ENCODE measurements at places on chromosomes 3 and 15.

GRCh38 chr3:77682162-77682561 lies 642.3 kb downstream of the ROBO2 start:
- no peak for DNase-seq

DNA sequence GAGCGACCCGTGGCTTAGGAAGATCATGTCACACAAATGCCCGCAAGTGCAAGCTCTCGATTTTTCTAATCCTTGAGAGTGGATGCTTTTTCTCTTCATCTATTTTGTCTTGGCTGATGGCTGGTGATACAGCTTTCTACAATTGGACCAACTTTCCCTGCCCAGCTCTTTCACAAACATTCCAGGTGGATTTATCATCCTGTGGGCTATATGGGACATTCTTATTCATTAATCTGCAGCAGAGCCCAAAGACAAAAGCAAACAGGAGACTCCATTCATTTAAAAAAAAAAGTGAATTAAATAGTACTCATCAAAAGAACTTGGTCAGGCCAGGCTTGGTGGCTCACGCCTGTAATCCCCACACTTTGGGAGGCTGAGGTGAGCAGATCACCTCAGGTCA lies 14.2 kb upstream of the TSEN2 start:
- DNase-seq = no peak

GRCh38 chr3:71397046-71397445 lies 186.5 kb downstream of the FOXP1 start:
- no peak for DNase-seq

DNA sequence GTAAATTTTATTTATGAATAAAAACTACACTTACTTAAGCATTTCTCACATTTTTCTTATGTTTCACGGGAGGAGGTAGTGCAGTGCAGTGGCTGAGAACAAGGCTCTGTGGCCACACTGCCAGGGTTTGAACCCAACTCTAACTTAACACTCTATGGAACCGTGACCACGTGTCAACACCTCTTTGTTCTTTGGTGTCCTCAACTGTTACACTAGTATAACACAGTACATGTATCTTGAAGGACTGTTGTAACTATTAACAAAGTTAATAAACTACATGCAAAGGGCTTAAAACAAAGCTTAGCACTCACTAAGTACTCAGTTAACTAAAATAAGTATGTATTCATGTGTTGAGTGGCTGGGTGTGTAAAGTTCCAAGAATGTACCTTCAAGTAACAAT lies 19.5 kb downstream of the CD47 start:
- DNase-seq = no peak

DNA sequence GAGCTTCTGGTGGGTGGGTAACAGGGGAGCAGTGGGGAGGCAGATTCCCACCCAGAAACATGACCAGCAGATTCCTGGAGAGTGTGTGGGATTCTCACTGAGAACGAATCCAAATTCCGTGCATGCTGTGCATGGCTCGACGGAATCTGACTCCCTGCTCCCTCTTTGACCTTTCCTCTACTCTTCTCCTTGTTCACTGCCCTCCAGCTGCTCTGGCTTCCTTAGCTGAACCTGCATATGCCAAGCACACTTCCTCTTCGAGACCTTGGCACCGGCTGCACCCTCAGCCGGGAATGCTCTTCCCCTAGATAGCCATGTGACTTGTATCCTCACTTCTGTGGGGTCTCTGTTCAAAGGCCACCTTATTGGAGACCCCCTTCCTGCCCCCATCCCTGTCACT lies 6.3 kb downstream of the INSYN1 start:
- DNase-seq = no peak

- no peak for DNase-seq
Observed at GRCh38 chr3:164918905-164919304, 159.4 kb downstream of the SI start.

GRCh38 chr15:57797110-57797509 lies 90.6 kb downstream of the POLR2M start:
- DNase-seq = no peak

DNA sequence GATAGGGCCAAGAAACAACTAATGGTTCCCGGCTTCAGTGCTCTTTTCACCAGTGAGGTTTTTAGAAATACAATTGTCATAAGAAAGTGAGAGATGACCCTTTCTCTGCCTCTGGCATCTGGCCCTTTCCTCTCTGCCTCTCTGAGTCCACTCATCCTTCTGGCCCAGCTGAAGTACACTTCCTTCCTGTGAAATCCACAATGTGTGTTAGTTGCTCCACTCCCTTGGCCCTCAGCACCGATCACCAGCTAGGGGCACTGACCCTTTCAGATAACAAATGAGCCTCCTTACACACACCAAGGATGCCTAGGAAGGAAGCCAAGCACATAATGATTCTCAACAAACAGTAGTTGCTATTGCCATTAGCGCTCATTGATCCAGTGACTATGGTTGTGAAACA lies 2.9 kb upstream of the CAV3 start:
- DNase-seq = no peak

- no peak for DNase-seq
Observed at GRCh38 chr15:89870688-89871288, 23.0 kb downstream of the AP3S2 start.

DNA sequence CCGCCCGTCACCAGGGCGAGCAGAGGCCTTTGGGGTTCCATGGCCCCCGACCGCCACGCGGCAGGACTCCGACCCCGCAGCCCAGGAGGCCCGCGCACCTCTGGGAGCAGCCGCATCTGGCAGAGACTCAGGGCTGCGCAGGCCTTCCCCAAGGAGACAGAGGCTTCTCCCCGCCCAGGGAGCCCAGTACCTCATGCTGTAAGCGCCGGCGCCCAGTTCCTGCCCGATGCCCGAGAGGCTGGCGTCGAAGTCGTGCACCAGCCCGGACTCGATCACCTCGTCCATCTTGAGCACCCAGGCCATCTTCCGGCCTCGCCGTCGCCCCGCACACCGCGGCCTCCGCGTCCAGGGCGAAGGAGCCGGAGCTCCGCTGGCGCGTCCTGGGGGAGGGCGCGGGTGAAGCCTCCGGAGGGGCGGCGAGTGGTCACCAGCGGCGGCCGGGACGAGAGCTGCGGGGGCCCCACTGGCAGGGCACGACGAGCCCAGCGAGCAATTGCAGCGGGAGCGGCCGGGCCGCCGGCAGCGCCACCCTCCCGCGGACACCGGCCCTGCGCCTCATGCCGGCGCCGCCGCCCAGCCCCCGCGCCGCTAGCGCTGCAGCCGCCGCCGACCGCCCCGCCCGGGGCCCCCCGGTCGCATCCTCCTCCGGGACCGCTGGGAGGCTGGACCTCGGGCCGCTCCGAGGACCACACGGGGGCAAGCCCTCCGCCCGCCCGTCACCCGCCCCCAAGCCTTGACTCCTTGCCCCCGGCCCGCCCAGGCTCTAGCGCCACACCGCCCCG lies 468 bp downstream of the UBP1 start:
- no peak for DNase-seq

DNA sequence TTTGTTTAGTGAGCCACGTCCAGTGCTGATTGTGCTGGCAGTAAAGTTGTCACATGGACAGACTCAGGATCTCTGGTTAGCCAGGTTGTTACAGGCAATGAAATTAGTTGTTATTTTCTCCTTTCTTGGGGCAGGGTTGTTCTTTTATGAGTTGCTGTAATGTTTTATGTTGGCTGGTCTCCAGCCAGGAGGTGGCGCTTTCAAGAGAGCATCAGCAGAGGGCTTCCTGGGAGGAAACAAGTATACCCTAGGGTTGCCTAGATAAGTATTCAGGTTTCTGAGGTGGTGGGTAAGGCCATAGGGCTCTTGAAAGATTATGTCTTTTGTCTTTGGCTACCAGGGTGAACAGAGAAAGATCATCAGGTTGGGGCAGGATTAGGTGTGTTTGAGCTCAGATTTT lies 14.5 kb upstream of the CFAP20DC start:
- no peak for DNase-seq

DNA sequence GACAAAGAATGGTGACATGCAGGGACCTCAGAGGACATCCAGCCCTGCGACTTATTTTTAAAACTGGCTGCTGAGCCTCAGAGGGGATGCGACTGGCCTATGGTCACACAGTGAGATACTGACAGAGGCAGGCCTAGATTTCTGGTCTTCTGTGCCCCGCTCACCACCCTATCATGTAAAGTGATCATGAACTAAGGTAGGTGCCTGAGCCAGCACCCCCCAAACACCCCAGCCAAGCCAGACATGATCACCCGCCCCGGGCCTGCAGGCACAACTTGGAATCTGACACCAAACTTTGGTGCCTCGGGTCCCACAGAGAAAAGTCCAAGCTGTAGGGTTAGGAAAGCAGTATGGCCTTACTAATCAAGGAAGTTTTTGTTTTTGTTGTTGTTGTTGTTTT lies 33.9 kb upstream of the HHATL start:
- no peak for DNase-seq

DNA sequence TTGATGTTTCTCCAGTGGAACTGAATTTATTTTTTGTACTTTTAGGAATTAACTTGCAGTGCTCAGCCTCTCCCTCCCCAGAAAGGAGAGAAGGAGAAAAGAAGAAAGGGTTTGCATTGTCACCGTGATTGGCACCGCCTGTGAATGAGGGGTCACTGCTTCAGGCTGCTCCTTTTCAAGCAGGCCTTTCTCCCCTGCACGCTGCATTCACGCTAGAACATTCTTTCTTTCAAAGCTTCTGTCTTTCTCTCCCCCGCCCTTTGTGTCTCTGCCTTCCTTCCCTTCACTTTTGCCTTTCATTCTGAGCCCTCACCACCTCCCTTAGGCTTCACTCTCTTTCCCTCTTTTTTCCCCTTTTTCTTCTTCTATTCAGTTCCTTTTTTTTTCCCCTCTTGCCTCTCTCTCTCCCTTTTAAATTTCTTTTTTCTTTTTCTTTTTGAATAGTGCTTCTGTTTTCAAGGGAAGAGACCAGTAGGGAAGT lies 42.4 kb downstream of the ZNF710 start:
- no peak for DNase-seq

- no peak for DNase-seq
Observed at GRCh38 chr15:58038426-58039078, 27.0 kb downstream of the ALDH1A2 start.

- no peak for DNase-seq
Observed at GRCh38 chr3:120451272-120451761, 525 bp upstream of the FSTL1 start.

GRCh38 chr3:30754426-30754825 lies 140.0 kb downstream of the GADL1 start:
- DNase-seq = no peak

- DNase-seq = no peak
Observed at GRCh38 chr3:156373095-156373494, 181.8 kb downstream of the SSR3 start.

GRCh38 chr15:52185151-52185561 lies 6.0 kb downstream of the GNB5 start:
- DNase-seq = no peak

DNA sequence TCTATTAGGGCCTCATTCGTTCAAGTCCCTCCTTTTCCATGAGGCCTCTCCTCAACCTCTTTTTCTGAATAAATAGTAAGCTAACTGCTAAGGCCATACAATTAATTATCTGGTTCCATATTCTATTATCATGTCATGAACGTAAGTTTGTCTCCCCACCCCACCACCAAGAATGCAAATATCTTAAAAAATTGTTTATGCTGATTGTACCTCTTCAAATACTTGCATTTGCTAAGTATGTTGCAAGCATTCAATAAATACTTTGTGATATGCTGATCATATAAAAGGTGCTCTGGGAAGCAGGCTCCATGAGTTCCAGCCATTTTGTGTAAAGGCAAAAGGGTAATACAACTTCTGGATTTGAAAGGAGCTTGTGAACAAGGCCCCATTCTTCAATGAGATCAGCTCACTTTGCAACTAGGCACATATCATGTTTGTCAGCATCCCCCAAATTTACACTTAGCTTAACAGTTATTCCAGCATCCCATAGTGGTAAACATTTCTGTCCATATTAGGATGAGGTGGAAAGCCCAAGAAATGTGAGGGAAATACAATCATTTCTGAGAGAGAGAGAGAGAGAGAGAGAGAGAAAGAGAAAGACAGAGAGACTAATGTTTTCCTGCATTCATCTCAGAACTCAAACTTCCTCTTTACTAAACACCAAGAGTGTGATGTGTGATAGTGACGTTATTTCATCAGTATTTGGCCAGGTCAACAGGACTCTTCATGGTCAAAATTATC lies 33.2 kb downstream of the SLC12A8 start:
- DNase-seq = no peak

DNA sequence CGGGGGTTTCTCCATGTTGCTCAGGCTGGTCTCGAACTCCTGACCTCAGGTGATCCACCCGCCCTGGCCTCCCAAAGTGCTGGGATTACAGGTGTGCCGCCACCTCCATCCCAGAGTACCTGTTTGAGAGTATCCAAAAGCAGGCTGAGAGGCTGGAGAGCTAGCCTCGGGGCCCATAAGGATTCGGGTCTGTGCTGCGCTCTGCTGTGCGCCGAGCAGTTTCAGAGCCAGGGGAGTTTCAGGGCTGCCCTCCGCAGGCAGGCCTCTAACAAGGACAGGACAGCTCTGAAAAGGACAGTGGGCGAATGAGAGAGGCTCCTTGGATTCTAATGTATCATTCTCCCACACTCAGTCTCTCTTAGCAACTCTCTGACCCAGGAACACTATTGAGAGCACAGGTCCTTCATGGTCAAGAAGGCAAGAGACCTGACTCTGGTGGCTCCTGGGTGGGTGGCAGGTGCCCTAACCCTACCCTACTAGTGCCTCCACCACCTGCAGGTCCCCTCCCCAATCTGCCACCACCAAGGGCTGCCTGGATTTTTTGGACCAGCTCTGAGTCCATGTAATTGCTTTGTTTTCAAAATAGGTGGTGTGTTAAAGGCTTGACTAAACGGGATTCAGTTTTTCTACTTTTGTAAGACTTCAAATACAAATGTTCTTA lies 27.8 kb downstream of the MAGEF1 start:
- no peak for DNase-seq

- peak; percentile 27 for DNase-seq
Observed at GRCh38 chr3:112111785-112112402, 21.2 kb downstream of the GCSAM start.

GRCh38 chr15:90072978-90073640 lies 29.2 kb downstream of the IDH2 start:
- no peak for DNase-seq

DNA sequence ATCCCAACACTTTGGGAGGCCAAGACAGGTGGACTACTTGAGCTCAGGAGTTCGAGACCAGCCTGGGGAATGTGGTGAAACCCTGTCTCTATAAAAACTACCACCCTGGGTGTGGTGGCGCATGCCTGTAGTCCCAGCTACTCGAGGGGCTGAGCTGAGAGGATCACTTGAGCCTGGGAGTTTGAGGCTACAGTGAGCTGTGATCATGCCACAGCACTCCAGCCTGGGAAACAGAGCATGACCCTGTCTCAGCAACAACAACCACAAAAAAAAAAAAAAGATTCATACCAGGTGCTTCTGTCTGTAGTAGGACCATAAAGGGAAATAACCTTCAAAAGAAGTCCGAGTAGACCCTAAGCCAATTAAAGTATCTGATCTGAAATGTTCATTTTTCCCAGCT lies 94.5 kb downstream of the SERPINI1 start:
- no peak for DNase-seq

DNA sequence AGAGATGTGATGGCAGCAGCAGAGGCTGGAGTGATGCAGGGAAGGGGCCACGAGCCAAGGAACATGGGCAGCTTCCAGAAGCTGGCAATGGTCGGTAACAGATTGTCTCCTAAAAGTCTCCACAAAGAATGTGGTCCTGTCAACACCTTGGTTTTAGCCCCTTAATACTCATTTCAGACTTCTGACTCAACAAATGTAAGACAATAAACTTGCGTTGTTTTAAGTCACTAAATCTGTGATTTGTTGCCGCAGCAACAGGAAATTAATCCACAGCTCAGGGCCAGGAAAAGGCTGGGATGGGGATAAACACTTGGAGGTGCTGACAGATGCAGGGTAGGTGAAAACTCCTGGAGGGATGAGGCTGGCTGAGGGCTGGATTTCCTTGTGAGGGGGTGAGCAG lies 69.9 kb downstream of the OXNAD1 start:
- DNase-seq = no peak

- DNase-seq = no peak
Observed at GRCh38 chr3:15165061-15165460, 41.0 kb upstream of the CAPN7 start.

All from stimulated activated CD4-positive, alpha-beta T cell treated with anti-CD3 and anti-CD28 coated beads, Interleukin-1b, Interleukin-23, amount 100 ng/mL, for 1 hour (primary cell).